Naive B cell (primary cell): ENCODE measurements at places on chromosomes 12 and 14. TPM values are rescaled to one million over a fixed set of nuclear protein-coding genes. Genes with fewer than 3 reads are reported as not detected.

DNA sequence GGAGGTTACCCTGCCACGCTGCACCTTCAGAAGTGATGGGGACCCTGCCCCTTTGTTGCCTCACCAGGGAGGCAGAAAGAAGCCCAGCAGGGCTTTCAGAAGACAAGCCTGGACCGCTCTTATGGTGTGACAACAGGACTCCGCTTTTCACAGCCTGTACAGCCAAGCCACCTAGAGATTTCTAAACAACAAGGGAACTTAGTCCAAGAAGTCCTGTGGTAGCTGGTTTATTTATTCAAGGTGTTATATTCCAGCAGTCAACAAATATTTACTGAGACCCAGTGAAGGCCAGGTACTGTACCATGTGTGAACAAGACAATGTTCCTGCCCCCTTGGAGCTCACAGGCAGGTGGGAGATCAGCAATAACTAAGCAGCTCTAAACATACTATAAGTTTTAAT is 4.0 kb upstream of the TMEM229B start:
- no peaks in the 10 kb centered on the region for H3K27me3 ChIP-seq
- H3K4me3 ChIP-seq = peak overlapping the region; percentile 86
- peaks cover 10% of the 10 kb centered on the region for H3K36me3 ChIP-seq
- DNase-seq = no peak
- peaks cover 73% of the 10 kb centered on the region for H3K4me1 ChIP-seq

DNA sequence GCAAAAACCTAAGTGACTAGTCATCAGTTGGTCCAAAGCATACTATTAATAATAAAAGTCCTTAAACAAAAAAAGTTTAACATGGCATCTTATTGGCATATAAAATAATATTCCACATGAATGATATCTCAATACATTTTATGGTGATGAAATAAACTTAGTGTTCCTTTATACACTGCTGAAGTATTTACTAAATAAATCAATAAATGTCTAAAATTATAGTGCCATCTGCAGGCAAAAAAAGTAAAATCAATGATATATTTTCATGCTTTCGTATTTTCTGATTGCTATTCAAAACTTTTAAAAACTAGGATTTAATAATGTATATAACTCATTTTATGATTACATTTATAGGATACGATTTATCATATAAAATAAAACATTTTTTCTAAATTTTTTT is 30.5 kb downstream of the PUS7L start:
- no peak overlapping the region for H3K27ac ChIP-seq
- H3K4me3 ChIP-seq = no peak overlapping the region
- no peaks in the 10 kb centered on the region for H3K36me3 ChIP-seq

DNA sequence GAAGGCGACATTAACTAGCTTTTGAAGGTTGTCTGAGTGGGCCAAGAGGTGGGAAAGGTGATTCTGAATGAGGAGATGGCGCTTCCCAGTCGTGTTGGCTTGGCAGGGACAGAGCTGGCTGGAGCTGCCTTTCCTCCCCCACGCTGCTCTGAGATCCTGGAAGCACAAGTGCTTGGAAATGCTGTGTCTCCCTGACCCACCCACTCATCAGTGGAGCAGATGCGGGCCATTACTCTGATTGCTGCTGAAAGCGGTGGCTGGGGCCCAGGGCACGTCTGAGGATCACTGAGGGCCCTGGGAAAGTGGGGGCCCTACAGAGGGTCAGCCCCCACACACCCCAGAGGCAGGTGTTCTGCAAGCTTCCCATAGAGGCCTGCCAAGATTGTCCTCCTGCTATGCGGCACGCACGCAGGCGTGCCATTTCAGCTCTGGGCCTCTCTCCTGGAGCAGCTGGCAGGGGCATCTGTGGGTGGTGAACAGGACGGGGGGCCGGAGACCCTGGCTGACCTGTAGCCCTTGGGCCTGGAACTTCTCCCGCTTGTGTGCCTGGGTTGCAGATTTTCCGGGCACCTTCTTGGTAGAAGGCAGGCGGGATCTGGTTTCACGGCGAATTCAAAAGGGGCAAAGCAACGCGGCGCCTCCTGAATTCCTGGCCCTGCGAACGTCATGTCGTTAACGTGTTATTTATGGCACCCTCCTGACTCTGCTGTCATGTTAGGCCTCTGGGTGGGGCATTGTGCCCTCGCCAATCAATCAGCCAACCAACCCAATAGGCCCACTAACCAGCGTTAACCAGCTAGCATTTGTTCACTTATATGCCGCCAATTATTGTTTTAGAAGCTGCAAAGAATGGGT is 133.8 kb upstream of the TBX3 start:
- H3K27me3 ChIP-seq = peaks cover 9% of the 10 kb centered on the region
- H3K4me1 ChIP-seq = peaks cover 4% of the 10 kb centered on the region
- no peak overlapping the region for H3K4me3 ChIP-seq
- no peaks in the 10 kb centered on the region for H3K36me3 ChIP-seq

- peaks cover 24% of the 10 kb centered on the region for H3K36me3 ChIP-seq
- peaks cover 44% of the 10 kb centered on the region for H3K4me1 ChIP-seq
- no peaks in the 10 kb centered on the region for H3K27me3 ChIP-seq
- peak overlapping the region; percentile 94 for H3K4me3 ChIP-seq
- DNase-seq = no peak
- peak overlapping the region; percentile 98 for H3K27ac ChIP-seq
These were observed 5.4 kb downstream of the CDKN1B start for GRCh38 chr12:12722435-12723148.

DNA sequence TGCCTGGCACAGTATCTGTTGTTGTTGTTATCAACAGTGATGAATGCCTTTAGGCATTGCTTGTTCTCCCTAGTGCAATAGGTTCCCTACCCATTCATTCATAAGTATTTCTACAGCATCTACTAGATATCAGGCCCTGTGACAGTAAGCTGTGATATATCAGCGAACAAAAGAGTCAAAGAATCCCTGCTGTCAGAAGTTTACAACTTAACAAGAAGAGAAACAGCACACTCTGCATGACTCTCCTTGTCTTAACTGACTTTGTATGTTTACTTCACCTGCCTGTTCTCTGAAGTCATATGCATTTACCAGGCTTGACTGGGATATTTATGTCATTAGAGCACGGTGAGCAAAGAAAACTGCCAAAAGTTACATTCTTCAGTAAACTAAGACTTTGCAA is 452.2 kb upstream of the RPL10L start:
- H3K27me3 ChIP-seq = no peaks in the 10 kb centered on the region
- H3K36me3 ChIP-seq = no peaks in the 10 kb centered on the region
- DNase-seq = no peak
- H3K4me3 ChIP-seq = no peak overlapping the region
- H3K27ac ChIP-seq = no peak overlapping the region

- H3K4me3 ChIP-seq = no peak overlapping the region
- H3K27ac ChIP-seq = no peak overlapping the region
- no peaks in the 10 kb centered on the region for H3K36me3 ChIP-seq
- no peaks in the 10 kb centered on the region for H3K27me3 ChIP-seq
- no peaks in the 10 kb centered on the region for H3K4me1 ChIP-seq
These were observed 146.9 kb downstream of the BCL11B start for GRCh38 chr14:99125113-99125512.

DNA sequence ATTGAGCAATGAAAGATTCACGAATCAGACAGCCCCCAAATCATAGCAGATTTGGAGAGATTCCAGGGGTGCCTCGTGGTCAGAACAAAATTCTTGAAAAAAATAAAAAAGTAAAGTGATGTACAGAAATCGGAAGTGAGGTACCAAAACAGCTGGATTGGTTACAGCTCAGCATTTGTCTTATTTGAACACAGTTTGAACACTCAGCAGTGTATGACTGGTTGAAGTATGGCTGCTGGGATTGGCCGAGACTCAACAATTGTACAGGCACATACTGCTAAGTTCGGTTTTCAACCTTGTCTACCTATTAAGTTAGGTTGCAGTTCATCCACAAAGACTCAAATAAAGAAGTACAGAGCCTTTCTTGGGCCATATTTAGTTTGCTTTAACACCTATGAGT is 865.4 kb upstream of the TMEM132C start:
- H3K36me3 ChIP-seq = no peaks in the 10 kb centered on the region
- no peak overlapping the region for H3K27ac ChIP-seq
- H3K4me3 ChIP-seq = no peak overlapping the region
- H3K4me1 ChIP-seq = no peaks in the 10 kb centered on the region

DNA sequence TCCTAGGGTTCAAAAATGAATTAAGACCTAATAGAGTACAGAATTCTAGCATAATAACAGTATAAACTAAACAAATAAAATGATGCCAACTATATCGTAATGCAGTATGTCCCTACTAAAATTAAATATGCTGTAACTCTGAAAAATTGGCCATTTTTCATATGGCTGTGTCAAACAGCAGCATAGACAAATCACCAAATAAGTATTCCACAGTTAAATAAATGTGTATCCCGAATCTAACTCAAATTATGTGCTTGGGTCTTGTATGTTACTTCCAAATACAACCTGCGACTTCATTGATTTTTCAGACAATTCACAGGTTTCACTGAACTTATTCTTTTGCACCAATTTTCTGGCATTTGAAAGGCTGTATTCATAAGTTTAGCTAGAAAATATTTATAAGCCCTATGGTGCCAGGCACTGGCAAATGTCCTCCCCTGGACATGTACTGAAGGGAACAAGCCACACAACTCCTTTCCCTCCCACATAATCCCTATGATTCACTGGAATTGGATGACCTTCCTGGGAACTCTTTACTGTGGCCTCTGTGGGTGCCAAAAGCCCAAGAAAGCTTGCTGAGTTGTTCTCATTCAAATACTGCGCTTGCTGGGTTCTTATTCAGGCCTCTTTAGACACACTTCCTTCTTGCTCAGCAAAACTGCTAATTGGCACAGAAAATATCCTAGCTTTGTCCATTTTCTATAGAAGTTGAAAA is 108.8 kb downstream of the KITLG start:
- no peaks in the 10 kb centered on the region for H3K27me3 ChIP-seq
- H3K4me3 ChIP-seq = no peak overlapping the region
- H3K36me3 ChIP-seq = no peaks in the 10 kb centered on the region
- no peaks in the 10 kb centered on the region for H3K4me1 ChIP-seq
- H3K27ac ChIP-seq = no peak overlapping the region
- DNase-seq = no peak

GRCh38 chr12:71555191-71555590 is 108.5 kb downstream of the ZFC3H1 start:
- H3K4me3 ChIP-seq = no peak overlapping the region
- H3K27ac ChIP-seq = no peak overlapping the region
- peaks cover 3% of the 10 kb centered on the region for H3K4me1 ChIP-seq
- DNase-seq = no peak
- H3K27me3 ChIP-seq = no peaks in the 10 kb centered on the region

Gene CACNB3
- polyA plus RNA-seq = 1.0 TPM

Gene CIROP
- not detected for polyA plus RNA-seq

Gene PTCSC3
- polyA plus RNA-seq = not detected

Gene OR4E2
- not detected for polyA plus RNA-seq
